ENCODE measurements at places on chromosomes 5 and 9.

GRCh38 chr5:2005101-2006041 is 122.6 kb upstream of the IRX4 start:
- DNase-seq: no peak

GRCh38 chr9:79807971-79808370 is 236.2 kb downstream of the TLE4 start:
- DNase-seq: no peak

GRCh38 chr9:134590240-134591081 is 51.1 kb upstream of the COL5A1 start:
- DNase-seq: no peak

GRCh38 chr9:28163619-28164018 is 590.3 kb upstream of the C9orf72 start:
- no peak for DNase-seq

DNA sequence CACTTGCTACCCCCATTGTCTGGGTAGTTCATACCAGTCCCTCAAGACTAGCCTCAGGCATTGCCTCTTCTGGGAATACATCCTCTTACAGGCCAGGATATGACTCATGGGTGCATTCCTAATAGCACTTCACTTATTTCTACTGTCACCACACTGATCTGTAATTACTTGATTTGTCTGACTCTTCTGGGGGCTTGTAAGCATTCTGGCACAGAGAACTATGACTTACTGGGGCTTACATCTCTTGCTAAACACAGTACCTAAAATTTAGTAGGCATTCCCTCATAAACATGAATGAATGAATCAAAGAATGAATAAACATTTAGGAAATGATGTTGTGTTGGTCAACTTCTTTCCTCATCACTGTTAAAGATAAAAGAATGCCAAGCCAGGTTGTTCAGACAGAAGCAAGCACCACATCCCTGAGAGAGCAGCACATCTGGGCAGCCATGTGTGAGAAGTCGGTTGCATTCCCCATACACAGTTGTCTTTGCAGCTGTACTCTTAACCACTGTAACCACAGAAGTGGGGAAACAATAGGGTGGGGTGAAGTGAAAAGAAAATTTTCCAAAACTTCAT is 27.6 kb downstream of the IL7R start:
- no peak for DNase-seq

- DNase-seq: no peak
Observed at GRCh38 chr9:89538871-89539270, 41.0 kb upstream of the SEMA4D start.

- no peak for DNase-seq
Observed at GRCh38 chr9:90301277-90301653, 341.4 kb downstream of the DIRAS2 start.

GRCh38 chr5:133921979-133922378 is 46.4 kb downstream of the C5orf15 start:
- no peak for DNase-seq

DNA sequence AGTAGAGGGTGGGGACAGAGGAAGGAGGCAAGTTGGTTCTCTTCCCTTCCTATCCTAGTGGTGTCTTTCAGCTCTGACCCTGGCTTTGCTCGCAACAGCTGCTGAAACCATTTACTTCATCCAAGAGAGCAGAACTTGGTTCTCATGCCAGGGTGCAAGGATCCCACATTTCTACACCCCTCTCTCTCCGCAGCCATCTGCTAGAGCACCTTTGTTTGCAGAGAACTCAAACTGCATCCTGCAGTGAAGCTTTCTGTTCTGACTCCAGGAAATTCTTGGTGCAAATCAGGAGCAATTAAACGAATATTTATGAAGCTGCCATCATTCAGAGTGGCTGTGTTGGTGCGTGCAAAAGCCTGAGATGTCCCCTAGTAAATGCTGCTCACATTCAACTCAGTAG is 31.9 kb downstream of the NEUROG1 start:
- no peak for DNase-seq

- DNase-seq: no peak
Observed at GRCh38 chr5:2430606-2431005, 320.9 kb downstream of the IRX2 start.

DNA sequence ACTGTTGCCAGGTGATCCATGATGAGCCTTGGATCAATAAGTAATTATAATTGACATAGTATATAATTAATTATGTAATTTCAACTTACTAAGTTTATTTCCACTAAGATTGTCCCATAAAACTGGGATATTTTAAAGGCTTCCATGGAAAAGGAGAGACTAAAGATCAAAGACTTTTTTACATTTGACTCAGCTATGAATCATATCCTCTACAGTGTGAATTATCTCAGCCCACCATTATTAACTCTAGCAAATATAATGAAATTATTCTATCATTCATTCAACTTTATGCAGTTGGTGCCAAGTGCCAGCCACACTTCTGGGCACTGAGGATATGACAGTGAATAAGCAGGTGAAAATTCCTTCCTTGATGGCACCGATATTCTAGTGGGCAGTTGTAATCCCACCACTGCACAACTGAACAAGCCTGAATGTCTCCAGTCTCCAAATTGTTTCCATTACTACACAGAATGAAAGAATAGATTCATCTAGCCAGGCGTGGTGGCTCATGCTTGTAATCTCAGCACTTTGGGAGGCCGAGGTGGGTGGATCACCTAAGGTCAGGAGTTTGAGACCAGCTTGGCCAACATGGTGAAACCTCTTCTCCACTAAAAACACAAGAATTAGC is 21.9 kb upstream of the TXN start:
- DNase-seq: no peak

DNA sequence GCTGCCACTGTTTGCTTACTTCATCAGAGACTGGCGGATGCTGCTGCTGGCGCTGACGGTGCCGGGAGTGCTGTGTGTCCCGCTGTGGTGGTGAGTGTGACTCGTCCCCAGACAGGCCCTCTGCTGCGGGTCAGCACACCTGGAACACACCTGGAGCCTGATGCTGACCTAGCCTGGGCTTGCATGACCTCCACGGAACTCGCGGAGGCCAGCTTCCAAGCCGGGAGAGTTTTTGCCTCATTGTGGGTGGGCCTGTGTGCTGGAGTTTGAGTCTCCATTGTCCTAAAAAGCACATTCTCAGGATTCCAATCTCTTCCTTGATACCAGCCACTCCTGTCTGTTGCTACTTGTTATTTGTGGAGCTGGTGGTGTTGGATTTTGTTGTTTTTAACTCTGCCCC is 28.1 kb downstream of the SLC22A4 start:
- no peak for DNase-seq

GRCh38 chr9:95696701-95697100 is 178.8 kb upstream of the ERCC6L2 start:
- no peak for DNase-seq

Data from activated naive CD4-positive, alpha-beta T cell treated with anti-CD3 and anti-CD28 coated beads, Interleukin-2, amount 50 U/mL, for 16 hours (primary cell).